Karpas-422 (cell line): ENCODE measurements at places on chromosomes 3 and 15. TPM values are rescaled to one million over a fixed set of nuclear protein-coding genes. Genes with fewer than 3 reads are reported as not detected.

Gene EPHB3
- not detected in 2 replicates for total RNA-seq

Gene SLC9A9
- 2.2 and 2.3 TPM in 2 replicates for total RNA-seq

Gene RCCD1
- total RNA-seq = 25.3 and 32.9 TPM in 2 replicates

Gene TMCO5A
- total RNA-seq = not detected in 2 replicates

Gene TGM4
- not detected in 2 replicates for total RNA-seq

Gene RBP2
- total RNA-seq = not detected in 2 replicates

Gene NANOGP8
- not detected in 2 replicates for total RNA-seq

Gene NDUFB4
- 105 and 162 TPM in 2 replicates for total RNA-seq

Gene GMNC
- total RNA-seq = not detected in 2 replicates

Gene PTH1R
- not detected in 2 replicates for total RNA-seq

Gene TNK2
- 25.5 and 26.0 TPM in 2 replicates for total RNA-seq
